CD4-positive, alpha-beta T cell treated with Interleukin-4 for 4 hours (primary cell): ENCODE measurements at places on chromosomes 11 and 22.

GRCh38 chr22:30043161-30043560 lies 37.1 kb upstream of the HORMAD2 start:
- DNase-seq: no peak

- no peak for DNase-seq
These were observed 25.8 kb downstream of the LARGE1 start for GRCh38 chr22:33894515-33894914.

- no peak for DNase-seq
These were observed 45.8 kb upstream of the NOX4 start for GRCh38 chr11:89536926-89537325.

DNA sequence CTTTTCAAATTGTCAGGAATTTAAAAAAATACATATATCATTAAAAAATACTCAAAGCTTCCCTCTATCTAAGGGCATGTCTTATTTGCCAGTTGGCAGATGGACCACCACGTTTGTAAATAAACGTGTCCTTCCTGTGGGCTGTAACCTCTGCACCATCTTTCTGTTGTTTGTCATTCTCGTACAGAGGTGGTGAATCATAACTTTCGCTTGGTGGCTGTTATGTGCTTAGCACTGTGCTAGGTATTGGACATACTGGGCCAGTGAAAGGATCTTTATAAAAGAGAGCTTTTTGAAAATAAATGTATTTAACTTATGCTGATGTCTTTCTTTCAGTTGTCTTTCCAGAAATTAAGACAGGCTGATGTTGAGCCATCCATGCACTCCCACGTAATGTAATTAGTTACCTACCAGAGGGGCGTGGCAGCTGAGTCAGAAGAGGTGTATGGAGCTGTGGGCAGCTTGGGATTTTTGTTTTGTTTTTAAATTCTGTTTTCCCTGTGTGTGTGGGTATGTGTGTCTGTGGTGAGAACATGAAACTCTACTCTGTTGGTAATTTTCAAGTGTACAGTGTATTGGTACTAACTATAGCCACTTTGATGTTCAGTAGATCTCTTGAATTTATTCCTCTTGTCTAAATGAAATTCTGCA lies 62.7 kb downstream of the TECTA start:
- DNase-seq: no peak

DNA sequence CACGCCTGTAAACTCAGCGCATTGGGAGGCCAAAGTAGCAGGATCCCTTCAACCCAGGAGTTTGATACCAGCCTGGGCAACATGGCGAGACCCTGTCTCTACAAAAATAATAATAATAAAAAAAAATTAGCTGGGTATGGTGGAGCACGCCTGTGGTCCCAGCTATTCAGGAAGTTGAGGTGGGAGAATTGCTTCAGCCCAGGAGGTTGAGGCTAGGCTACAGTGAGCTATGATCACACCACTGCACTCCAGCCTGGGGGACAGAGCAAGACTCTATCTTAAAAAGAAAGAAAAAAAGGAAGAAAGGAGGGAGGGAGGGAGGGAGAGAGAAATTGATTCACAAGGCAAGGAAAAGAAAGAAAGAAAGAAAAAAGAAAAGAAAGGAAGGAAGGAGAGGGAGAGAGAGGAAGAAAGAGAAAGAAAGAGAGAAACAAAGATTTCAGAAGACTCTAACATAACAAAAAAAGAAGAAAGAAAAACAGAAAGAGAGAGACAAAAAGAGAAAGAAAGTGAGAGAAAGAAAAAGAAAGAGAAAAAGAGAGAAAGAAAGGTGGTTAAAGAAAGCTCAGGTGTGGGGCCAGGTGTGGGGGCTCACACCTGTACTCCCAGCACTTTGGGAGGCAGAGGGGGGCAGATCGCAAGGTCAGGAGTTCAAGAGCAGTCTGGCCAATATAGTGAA lies 37.3 kb upstream of the MYH9 start:
- no peak for DNase-seq

DNA sequence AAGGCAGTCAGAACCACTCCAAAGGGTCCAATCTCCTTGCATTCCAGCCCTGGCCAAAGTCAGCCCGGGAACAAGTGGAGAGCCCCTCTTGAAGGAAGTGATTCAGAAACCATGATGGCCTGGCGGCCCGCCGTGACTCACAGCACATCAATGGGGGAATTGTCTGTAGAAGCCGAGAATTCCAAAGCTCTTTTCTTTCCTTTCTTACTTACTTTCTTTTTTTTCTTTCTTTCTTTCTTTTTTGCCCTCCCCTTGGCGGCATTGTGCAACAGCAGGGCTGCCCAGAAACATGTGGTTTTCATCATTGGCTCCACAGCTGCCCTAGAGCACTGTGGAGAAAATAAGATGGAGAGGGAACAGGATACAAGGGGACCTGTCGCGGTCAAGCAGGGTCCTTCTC lies 140.2 kb upstream of the TIMP3 start:
- no peak for DNase-seq

- no peak for DNase-seq
These were observed 81.0 kb downstream of the CCDC73 start for GRCh38 chr11:32713496-32713895.

DNA sequence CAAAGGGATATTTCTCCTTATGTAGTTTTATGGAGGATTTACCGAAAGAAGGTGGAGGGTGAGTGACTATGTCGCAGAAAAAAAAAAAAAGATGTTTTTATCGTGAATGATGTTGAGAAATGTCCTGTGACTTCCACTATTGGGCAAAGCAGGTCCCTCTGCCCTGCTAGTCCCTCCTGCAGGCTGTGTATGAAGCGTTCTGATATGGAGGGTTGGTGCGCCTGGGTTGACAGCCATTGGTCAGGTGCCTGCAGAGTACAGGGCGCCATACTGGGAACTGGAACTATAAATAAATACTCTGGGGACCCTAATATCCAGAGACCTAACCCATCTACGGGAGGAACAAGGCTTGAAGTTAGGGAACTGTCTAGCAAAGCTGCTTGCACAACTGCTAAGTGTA lies 1.5 kb downstream of the IL17RA start:
- DNase-seq: no peak

DNA sequence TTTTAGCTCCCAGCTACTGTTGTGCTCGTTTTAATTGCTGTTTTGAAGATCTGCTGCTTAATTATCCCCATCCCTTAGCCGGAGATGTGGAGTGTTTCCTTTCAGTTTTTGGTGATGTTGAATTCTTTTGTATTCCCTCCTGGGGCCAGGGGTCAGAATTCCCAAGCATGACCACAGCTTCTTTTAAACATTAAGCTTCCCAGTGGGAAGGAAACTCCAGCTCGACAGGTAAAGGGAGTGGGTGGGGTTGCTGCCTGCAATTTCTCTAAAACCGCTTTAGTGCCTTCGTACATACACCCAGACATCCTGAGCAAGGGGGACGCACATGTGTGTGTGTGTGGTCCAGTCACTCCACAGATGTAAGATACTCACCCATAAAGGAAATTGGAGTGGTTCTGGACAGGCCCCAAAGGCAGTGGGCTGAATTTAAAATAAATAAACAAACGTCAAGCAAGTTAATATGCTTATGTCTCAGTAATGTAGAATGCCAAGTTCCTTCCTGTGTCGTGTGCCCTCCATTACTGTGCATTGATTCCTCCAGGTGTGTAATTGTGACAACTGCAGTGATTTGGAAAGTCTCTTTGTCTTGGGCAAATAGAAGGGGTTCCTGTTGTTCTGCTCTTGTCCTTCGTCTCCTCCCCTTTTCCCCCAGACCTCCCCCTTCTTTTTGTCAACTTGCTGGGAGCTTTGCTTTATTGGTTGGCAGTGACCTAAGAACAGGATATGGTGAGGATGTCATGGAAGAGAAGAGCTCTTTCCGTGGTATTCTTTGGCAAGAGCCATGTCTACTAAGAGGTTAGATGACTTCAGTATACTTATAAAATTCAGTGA lies 19.2 kb upstream of the ADSL start:
- no peak for DNase-seq

DNA sequence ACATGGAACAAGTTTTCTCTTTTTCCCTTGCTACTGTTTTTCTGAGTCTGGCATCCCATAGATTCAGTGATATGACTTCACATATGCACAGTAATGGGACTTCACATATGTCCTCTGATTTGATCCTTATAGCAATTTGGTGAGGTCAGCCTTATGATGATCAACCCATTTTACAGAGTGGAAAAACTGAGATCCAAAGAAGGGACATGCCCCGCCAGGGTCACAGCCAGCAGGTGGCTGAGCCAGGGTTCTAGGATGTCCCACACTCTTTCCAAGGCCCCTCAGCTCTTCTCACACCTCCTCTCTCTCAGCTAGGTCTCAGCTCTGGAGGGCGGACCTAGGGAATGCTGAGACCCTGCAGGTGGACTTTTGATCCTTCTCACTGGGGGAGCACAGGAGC lies 44.3 kb upstream of the CD82 start:
- no peak for DNase-seq

DNA sequence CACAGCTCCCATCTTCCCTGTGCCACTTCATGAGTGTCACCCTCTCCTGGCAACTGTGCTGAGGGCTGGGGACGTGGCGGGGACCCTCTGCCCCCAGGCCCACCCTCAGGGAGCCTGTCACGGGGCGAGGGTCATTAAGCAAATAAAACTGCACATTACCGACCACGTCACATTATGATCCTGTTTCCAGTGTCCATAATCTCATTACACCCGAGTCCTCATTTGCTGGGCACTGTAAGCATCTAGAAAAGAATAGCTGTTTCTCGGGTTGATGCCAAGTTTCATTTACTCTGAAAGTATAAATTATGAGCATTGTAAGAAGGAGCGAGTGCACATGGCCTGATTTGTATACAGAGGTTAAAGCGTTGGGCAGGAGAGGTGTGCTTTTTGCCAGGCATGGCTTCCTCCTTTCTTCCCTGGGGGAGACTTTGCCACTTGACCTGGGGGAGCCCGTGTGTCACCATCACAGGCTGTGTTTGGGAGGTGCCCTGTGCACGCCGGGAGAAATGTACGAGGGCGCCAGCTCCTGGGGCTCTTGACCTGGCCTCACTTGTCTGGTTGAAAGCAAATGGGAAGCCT lies 50.5 kb downstream of the LRP5 start:
- no peak for DNase-seq

DNA sequence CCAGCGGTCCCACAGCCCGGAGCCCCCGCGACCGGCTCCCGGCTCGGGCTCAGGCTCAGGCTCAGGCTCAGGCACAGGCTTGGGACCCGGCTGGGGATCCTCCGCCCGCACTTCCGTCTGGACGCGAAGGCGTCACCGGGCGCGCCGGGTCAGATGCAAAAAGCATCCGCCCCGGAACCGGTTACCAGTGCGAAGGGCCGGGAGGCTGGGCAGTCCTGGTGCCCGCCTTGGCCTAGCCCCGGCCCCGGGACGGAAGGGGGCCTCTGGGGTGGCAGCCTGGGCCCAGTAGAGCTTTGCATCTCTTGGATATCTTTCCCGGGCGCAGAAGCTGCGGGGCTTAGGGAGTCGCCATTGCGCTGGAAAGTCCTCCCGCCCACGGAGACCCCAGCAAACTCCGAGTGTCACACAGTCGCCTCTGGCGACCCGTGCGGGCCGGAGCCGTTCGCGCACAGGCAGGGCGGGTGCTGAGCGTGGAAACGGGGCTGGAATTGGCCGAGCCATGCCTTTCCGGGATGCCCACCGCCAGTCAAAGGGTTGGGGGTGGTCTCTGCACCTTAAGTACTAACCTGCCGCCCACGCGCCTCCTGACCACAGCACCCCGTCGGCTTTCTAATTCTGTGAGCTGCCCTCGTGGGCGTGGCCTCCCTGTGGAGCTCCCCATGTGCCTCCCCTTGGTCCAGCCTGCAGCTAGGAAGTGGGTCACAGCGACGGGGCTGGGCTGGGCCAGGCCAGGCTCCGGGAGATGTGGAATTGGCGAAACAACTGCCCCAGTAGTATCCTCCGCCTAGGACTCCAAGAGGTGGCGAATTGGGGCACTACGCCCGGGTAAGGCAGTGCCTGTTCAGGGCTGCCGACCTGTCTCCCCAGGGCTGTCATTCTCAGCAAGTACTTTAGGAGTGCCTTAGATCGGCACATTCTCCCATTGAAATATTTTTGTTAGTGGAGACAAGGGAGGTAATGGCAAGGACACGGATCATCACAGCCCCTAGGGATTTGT lies at the start of gene TMEM9B:
Gene TMEM9B, minus strand, starts transcription at position 119 of the 997 bp plus-strand sequence. CDS start 129 bp downstream, outside the sequence.
- peak; percentile 74 for DNase-seq

GRCh38 chr11:129427376-129427775 lies 51.7 kb downstream of the BARX2 start:
- DNase-seq: no peak

GRCh38 chr11:45622283-45622682 lies 43.1 kb downstream of the CHST1 start:
- no peak for DNase-seq

DNA sequence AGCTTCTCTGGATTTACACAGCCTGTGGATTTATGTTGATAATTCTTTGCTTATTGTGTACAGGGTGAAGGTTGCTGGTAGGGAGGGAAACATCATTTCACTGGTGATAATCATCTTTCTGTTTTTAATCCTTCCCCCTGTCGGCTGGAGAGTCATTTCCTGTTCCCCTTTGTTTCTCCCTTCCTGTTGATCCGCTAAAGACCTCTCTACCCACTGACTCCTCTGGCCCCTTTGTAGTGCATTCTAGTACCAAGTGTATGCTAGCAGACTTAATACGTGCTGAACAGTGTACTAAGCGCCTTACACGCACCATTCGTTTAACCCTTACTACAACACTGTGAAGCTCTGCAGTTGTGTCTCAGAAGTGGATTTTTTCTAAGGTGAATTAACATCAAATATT lies 19.0 kb upstream of the OR9Q1 start:
- DNase-seq: no peak

DNA sequence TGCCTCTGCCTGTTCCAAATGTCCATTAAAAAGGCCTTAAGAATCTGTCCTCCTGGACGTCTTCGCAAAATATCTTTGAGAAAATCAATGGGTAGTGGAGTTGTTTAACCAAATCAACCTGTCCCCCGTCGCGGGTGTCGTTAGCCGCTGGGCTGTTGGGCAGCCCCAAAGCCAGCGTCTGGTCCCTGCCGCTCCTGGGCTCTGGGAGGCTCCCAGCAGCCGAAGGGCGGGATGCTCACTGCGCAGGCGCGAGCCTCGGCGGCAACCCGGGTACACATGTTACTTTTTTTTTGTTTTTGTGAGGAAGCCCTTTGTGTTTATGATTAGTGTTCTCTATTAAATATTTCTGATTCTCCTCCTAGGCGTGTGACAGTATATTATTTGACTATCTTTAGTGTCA lies 12.6 kb downstream of the MMP10 start:
- DNase-seq: no peak

GRCh38 chr11:61298663-61299244 lies 3.6 kb upstream of the VWCE start:
- DNase-seq: no peak

- DNase-seq: no peak
These were observed 42.9 kb downstream of the DCDC1 start for GRCh38 chr11:31326470-31327148.

- DNase-seq: peak; percentile 17
These were observed at the start of gene ME3 for GRCh38 chr11:86672007-86672621. TSS of gene ME3 (minus strand) at chr11:86672616.

- DNase-seq: no peak
These were observed 306.1 kb upstream of the DDI1 start for GRCh38 chr11:103730131-103730940.

GRCh38 chr11:87539596-87539995 lies 501.9 kb downstream of the TMEM135 start:
- DNase-seq: no peak

GRCh38 chr11:75557666-75558494 lies 4.2 kb upstream of the SERPINH1 start:
- no peak for DNase-seq

- DNase-seq: no peak
These were observed 3.8 kb downstream of the CBLIF start for GRCh38 chr11:59841514-59841913.
